ENCODE measurements at places on chromosomes 2 and 18. TPM values are rescaled to one million over a fixed set of nuclear protein-coding genes. Genes with fewer than 3 reads are reported as not detected.

GRCh38 chr2:120680136-120680761, 55.4 kb upstream of the GLI2 start:
- peak; percentile 86 for DNase-seq

DNA sequence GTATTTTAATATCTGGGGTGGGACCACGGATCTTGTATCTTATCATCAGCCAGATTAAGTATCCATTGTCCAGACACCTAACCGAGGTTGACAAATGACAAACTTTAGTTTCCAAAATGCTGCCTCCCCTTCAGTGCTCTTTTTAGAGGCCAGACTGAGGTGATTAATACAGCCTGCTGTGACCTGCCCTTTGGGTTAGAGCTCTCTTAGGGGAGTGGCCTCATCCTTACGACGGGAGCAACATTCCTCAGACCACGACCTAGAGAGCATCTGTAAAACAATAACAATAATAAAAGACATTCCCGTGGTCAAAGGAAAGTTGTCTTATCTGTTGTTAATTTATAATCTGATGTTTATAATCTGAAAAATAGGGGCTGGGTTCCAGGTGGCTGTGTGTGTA, 405.3 kb downstream of the LPIN1 start:
- no peak for DNase-seq

- DNase-seq = no peak
These were observed 41.0 kb upstream of the MGAT4A start for GRCh38 chr2:98771721-98772524.

DNA sequence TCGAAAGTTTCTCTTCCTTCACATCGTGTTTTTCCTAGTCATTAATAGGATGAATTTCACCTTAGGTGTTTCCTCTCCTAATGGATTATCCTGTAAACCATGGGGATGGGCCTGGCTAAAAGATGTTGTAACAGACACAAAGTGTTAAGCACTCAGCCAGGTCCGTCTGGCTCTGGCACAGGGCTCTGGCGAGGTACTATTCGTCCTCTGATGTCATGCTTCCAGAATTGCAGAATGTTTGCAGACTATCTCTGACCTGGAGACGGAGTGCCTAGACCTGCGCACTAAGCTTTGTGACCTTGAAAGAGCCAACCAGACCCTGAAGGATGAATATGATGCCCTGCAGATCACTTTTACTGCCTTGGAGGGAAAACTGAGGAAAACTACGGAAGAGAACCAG, 13.2 kb downstream of the ATG16L1 start:
- DNase-seq = no peak

DNA sequence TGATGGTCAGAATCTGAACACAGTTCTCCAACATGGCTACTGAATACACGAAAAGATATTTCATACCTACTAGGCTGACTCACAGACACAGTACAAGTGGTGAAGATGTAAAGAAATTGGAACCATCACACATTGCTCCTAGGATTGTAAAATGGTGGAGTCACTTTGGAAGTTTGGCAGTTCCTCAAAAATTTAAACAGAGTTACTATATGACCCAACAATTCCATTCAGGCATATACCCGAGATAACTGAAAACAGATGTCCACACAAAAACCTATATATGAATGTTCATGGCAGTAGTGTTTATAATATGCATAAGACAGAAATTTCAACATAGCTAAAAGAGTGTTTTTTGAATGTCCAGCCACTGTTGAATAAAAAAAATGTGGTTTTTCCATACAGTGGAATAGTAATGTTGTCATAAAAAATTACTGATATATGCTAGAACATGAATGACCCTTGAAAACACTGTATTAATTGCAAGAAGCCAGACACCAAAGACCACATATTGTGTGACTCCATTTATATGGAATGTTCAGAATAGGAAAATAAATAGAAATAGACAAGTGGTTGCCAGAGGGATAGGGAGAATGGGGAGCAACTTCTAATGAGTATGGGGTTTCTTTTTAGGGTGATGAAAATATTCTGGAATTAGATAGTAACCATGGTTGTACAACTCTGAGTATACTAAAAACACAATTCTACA, 10.1 kb downstream of the RMP24 start:
- no peak for DNase-seq

DNA sequence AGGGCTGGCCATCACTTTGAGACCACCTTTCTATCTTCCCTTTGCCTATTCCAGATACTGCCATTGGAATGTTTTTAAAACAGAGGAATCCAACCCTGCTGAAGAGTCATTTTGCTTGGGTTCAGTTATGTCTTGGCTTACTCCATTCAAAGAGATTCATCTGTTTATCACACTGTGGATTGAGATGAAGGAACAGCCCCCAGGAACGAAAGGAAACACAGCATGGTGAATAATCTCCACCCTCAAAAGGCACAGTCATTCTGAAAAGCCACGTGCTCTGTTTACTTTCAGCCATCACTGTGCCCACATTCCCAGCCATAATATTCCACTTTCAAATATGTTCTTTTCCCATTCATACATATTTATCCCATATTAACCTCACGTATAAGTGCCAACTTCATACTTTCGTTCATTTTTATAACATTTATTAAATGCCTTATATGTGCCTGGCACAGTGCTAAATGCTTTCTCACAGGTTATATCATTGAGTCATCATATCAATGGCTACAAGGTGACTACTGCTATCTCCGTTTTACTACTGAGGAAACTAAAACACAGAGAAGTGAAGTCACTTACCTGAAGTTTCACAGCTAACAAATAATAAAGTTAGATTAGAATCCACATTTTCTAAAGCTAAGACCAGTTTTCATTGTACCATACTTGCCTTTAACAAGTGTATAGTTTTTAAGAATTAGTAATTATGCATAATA, 143.6 kb downstream of the OSR1 start:
- DNase-seq = no peak

DNA sequence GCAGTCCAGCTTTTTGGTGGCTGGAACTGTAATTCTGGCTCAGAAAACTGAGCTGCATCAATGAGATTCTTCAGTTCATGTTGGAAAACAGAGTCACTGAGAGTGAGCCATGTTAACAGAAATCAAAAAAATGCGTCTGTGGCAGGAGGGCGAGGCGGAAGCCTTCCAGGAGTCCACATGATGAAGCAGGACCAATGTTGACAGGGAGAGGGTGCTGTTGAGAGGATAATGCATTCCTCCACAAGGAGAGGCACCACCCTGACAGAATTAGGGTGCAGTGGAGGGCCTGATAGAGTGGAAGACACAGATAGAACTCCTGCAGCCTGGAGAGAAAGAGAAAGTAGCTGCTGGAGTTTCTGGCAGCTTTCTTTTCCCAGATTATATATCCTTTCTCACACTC, 111.5 kb downstream of the MGAT5 start:
- DNase-seq = peak; percentile 39

DNA sequence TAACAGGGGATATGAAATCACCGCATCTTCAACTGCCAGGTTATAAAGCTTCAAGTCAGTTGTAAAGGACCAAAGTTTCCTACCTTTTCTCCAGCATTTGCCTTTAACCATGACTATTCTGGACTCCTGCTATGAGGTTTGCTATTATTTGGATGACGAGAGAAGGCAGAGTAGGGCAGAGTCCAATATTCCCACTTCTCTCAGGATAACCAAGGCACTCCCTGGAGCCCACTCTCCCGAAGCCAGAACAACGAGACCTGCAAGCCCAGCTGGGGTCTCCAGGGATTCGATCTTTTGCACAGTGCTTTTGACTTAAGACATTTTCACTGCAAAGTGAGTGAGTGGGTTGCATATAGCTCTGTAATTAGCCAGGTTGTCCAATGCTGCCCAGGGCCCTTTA, 77.1 kb upstream of the ZNF397 start:
- DNase-seq = no peak

GRCh38 chr2:120465989-120466703, 120.2 kb downstream of the INHBB start:
- no peak for DNase-seq

- peak; percentile 2 for DNase-seq
These were observed at the start of gene CELF4 for GRCh38 chr18:37565101-37565976. TSS of gene CELF4 (minus strand) at chr18:37565798.

GRCh38 chr2:99793022-99793421, 303.2 kb upstream of the REV1 start:
- DNase-seq = no peak

The CABLES1 gene
- 9.7 TPM for total RNA-seq

The GTF2A1L gene
- 0.57 TPM for total RNA-seq

The FAM110C gene
- not detected for total RNA-seq

The GATA6 gene
- 0.08 TPM for total RNA-seq

The ADAM23 gene
- 4.9 TPM for total RNA-seq

The GCG gene
- total RNA-seq = not detected

The ANO7 gene
- not detected for total RNA-seq

Data from myocyte (in vitro differentiated cells).